NCI-H510A treated with DMSO at 0.1 percent for 48 hours (cell line): ENCODE measurements at places on chromosomes 7 and 10.

DNA sequence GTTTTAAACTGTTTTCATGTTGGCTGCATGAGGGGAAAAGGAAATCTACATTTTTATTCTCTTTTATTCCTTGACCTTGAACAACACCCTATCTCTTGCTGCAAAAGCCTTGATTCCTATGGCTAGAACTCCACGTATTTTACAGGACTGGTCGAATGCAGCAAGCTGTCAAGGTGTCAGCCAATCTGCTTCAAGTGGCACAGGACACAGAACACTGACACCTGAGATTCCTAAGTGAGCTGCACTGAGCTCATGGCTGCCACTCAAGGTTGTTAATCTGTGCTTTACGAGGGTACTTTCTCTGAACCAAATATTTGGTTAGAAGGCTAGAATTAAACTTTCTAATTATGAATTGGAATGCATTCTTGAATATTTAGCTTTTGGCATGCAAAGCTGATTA is 349.7 kb upstream of the COBL start:
- peak; percentile 37 for DNase-seq

GRCh38 chr7:138649506-138649905 is 51.7 kb downstream of the SVOPL start:
- no peak for DNase-seq

- no peak for DNase-seq
These were observed 964.9 kb downstream of the REEP3 start for GRCh38 chr10:64486149-64486548.

GRCh38 chr7:111958896-111959295 is 247.3 kb downstream of the DOCK4 start:
- DNase-seq, result peak; percentile 64

DNA sequence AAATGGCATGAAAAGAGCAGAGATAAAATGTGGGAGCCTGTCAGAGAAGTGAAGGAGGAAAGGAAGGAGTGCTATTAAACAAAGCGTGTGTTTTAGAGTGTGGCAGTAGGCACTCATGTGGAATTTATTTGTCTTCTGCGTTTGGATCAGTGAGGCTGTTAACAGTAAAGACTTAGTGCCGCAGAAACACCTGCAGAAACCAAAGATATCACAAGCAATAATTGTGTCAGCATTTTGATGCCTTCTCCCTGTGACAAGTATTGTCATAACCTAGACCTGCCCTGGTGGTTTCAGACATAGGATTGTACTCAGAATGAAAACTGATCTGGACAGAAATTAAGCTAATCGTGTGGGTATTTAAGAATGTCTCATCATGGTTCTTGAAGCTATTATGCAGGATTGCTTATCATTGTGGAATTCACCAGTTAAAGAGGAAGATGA is 191.0 kb downstream of the CAMK1D start:
- peak; percentile 67 for DNase-seq

GRCh38 chr7:155266440-155266839 is 31.2 kb upstream of the INSIG1 start:
- DNase-seq, result no peak
